ENCODE measurements at places on chromosomes 2 and 18.

DNA sequence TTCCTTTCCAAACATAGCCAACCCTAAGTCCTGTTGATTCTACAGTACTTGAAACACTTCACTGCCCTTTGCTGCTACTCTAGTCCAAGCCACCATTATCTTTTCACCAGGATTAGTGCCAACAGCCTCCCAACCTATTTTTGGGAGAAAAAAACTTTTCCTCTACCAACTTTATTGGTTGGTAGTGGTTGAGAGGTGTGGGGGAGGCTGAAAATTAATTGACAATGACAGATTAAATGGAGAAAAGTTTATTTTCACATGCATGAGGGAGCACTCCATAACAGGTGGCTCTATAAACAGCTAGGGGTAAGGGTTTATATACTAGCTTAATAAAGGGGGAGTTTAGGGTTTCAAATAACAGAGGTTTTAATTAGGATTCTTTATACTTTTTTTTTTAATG, 37.8 kb upstream of the ITPRID2 start:
- ATAC-seq, result no peak

GRCh38 chr18:59553273-59553870, 143.9 kb downstream of the CCBE1 start:
- ATAC-seq, result no peak

DNA sequence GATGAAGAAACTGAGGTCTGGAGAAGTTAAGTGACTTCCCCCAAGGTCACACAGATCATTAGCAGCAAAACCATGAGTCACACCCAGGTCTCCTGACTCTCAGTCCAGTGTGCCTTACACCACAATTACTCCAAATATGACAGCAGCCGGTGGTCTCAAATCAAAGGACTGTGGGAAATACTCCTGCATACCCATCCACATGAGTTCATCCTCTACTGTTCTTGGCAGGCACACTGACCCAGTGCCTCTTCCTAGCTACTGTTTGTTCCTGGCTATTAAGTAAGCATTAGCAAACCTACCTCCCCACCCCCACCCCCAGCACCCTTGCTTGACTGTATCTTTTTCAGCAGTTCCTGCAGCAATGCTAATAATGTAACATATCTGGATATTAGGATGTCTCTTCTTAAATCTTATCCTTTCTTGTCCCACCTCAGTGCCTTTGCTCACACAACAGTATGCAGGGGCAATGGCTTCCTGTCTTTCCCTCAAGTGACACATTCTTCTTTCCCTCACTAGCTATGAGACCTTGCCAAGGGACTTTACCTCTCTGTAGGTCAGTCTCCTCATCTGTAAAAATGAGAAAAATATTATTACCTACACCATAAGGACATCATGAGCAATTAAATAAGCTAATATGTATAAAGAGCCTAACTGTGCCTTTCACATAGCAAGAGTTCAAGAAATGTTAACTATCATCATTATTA, 46.2 kb downstream of the FAM98A start:
- ATAC-seq, result no peak

DNA sequence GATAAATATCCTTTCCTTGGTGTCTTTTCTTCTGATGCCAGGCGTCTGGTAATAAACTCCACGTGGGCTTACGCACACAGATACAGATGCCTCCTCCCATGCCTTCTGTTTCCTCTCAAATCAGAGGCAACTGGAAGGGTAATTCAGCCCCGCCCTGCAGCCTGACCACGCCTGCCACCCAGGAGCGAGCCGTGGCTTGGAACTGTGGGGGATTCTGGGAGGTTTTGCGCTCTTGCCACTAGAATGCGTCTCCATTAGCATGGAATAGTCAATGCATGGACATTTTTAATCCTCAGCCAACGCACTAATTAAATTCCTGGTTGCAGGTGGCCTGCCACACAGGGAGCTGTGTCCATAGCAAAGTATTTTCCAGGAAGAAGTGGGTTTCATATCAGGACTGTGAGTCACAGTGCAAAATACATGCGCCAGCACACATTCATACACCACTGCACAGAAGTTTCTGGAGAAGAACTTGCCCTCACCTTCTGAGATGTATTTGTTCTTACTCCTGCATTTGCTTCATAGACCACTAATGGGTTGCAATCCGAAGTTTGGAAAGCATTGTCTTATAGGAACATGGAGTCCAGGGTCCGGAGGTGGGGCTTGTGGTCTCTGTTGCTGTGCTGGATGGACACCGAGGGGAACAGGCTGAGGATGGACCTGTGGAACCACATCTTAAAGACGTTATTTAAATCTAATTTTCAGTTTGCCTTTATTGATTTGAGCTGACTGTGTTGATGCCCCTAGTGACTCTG, 151.4 kb downstream of the LDLRAD4 start:
- ATAC-seq, result no peak

- peak; percentile 94 for ATAC-seq
Observed at GRCh38 chr2:104872866-104873688, 19.2 kb downstream of the POU3F3 start.

DNA sequence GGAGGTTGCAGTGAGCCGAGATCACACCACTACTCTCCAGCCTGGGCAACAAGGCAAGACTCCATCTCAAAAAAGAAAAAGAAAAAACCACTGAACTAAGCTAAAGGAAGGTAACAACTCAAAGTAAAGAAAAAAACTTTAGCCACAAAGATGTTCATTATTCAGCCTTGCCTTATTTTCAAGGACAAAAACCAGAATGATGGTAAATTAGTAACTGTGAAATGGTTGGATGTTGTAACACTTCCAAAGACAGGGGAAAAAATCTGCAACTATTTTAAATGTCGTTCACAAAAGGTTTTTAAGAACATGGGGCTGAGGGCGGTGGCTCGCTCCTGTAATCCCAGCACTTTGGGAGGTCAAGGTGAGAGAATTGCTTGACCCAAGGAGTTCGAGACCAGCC, 10.1 kb downstream of the ADAM17 start:
- no peak for ATAC-seq

DNA sequence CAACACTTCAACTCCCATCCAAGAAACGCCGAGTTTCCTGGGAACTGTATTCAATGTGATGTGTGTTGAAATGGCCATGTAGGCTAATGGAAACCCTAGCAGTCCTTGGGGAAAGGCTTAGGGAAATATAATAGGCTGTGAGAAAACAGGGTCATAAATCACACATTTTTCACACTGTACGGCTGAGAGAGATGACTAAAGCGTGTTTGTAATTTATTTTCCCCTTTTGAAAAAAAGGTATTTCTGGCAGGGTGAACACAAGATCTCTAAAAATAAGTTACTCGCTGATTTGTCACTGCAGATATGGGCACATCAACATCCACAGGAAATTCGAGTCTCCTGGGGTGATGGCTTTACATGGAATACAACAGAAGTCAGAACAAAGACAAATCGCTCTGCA, 109.6 kb upstream of the ST6GAL2 start:
- peak; percentile 77 for ATAC-seq

- ATAC-seq, result no peak
Observed at GRCh38 chr2:29417630-29418029, 302.4 kb downstream of the CLIP4 start.

- ATAC-seq, result no peak
Observed at GRCh38 chr18:57533868-57534510, 52.5 kb downstream of the FECH start.

DNA sequence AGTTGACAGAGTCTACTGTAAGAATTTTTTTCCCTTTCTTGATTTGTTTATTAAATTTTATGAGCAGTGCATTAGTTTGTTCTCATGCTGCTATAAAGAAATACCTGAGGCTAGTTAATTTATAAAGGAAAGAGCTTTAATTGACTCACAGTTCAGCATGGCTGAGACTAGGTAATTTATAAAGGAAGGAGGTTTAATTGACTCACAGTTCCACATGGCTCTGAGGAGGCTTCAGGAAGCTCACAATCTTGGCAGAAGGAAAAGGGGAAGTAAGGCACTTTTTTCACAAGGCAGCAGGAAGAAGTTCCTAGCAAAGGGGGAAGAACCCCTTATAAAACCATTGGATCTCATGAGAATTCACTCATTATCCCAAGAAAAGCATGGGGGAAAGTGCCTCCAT, 191.4 kb upstream of the VRK2 start:
- ATAC-seq, result no peak

DNA sequence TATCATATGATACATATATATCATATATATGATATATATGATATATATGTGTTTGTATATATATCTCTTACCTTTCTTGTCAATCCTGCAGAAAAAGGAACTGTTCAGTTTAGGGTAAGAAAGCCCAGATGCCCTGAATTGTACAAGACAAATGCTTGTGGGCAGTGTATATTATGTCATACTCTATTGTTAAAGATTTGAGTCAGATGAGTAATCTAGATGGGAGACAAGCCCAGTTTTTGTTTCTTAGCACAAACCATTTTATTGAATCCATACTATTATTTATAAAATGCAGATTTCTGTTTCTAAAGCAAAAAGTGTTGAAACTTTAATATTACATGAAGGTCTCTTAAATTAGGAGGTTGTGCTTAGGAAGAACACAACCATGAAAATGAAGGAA, 90.6 kb downstream of the VRK2 start:
- ATAC-seq, result peak; percentile 70

DNA sequence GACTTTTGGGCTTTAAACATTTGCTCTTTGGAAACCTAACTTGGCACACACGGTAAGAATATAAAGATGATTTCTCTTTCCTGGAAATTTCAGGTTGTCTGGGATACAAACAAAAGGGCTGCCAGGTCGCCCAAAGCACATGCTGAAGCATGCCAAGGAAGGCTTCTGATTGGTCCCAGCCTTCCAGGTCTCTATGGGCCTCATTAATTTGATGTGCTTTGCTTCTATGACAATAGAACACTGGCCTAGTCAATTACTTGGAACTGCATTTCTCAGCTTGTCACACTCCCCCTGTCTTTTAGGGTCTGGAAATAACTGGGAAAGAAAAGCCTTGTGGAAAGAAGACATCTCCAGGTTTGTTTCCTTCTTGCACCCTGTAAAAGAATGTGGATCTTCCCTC, 228.9 kb downstream of the ADCYAP1 start:
- ATAC-seq, result no peak

DNA sequence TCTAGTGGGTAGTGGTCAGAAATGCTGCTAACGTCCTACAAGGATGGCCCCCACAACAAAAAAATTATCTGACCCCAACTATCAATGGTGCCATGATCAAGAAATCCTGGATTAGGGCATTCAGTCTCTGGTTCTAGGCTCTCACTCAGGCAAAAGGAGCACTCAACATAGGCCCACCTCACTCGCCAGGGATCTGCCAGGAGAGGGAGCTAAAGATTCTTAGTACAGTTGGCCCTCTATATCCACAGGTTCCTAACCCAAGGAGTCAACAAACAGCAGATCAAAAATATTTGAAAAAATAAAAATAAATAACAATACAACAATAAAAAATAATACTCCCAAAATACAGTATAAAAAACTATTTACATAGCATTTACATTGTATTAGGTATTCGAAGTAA, 10.0 kb downstream of the SLC4A5 start:
- ATAC-seq, result peak; percentile 85

All from SK-N-SH treated with all-trans-retinoic acid at 6 μM for 48 hours (cell line).